ENCODE measurements at places on chromosomes 1 and 21.

DNA sequence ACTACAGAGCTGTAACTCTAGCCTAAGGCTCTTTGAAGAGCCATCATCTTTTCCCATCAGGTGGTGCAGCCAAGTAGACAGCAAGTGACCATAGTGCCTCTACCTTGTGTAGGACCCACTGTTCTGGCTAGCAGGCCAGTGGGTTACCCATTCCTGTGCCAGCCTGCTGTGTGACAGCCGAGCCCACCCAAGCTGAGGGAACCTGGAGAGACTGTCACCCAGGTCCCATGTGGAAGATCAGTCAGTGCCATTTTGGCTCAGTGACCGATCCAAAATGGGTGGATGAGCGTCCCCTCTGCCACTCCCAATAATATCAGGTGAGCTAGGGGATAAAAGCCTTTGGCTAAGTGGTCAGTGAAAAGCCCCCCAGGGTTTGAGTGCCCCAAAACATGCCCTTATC lies 417.9 kb downstream of the MATN1 start:
- no peak for DNase-seq

DNA sequence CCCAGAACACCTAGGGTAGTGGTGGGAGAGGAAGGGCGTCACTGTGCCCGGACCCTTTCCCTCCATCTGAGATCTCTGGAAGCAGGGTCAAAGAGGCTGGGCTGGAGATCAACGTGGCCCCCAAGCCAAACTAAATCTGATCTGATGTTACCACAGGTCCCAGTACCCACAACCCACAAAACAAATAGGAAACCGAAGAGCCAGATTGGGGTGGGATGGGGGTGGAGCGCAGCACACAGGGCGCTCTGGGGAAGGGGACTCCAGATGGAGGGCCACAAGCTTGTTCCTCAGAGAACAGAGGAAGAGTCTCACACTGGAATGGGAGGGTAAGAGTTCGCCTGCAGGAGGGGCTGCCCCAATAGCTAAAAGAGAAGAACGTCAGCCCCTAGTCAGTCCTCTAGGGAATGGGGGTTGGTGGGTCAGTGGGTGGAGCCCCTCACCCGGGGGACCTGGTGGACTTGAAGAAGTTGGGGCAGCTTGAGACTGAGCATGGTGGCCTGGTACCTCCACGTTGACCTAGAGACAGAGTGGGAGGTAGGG lies 1.5 kb downstream of the PAQR6 start:
- no peak for DNase-seq

GRCh38 chr21:42685954-42686500 lies 32.6 kb downstream of the PDE9A start:
- DNase-seq: no peak

GRCh38 chr1:40232444-40232843 lies 15.3 kb upstream of the TMCO2 start:
- peak; percentile 28 for DNase-seq

DNA sequence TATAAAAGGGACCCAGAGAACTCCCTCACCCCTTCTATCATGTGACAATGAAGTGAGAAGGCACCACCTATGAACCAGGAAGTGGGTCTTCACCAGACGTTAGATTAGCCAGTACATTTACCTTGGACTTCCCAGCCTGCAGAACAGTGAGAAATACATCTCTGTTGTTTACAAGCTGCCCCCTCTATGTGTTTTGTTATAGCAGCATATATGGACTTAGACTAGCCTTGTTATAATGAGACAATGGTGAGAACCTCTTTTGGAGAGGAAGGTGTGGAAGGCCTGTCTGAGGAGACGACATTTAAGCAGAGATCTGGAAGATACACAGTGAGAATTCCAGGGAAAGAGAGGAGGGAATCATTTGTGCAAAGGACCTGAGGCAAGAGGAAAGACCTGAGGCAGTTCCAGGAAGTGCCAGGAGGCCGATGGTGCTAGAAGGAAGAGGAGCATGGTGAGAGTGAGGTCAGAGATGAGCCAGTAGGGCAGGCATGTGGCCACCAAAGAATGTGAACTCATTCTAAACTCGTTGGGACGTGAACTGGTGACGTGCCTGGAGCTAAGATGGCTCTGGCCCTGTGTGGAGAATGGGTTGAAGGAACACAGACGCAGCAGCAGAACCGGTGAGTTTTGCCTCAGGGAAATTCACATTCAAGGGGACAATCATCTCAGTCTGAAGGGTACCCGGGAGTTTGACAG lies 98.9 kb upstream of the IRF2BP2 start:
- DNase-seq: no peak

DNA sequence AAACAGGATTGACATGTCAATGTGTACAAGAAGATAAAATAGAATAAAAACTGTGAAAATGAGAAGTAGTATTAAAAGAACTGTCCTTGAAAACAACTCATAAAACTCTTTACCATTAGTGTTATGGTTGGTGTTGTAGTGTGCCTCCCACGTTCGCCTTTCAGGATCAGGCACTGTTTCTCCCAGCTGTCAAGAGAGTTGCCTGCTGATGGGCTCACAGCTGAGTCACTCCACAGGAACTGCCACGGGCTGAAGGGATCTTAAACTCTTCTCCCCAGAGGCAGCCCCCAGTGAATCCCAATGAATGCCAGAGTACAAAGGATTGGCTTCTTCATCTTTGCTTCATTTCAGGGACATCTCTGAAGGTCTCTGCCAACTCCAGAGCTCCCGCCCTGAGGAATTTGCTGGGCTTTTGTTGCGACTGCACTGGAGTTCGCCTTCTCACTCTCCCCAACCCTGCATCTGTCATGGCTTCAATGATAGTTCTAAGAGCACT lies 119.6 kb downstream of the ADGRL2 start:
- DNase-seq: peak; percentile 47

GRCh38 chr1:60791226-60791625 lies 291.1 kb upstream of the NFIA start:
- no peak for DNase-seq

DNA sequence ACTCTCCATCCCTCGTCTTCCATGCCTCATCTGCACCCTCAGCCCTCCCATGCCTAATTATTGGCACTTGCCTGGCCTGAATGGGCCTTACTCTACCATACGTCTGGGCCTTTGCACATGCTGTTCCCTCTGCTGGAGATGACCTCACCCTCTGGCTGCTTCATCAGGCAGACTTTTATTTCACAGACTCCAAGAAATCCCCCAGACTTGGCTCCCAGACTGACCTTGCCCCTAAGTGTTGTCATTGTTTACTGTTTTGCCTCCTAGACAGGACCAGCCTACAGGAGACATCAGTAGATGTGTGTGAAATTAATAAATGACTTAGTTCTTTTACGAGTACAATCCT lies 5.2 kb upstream of the AHDC1 start:
- DNase-seq: no peak

- DNase-seq: no peak
Observed at GRCh38 chr21:45555251-45555556, 13.0 kb upstream of the SLC19A1 start.

- DNase-seq: peak; percentile 55
Observed at GRCh38 chr1:31413405-31414001, 490 bp downstream of the SERINC2 start.

GRCh38 chr1:96509951-96510350 lies 211.6 kb upstream of the PTBP2 start:
- no peak for DNase-seq

DNA sequence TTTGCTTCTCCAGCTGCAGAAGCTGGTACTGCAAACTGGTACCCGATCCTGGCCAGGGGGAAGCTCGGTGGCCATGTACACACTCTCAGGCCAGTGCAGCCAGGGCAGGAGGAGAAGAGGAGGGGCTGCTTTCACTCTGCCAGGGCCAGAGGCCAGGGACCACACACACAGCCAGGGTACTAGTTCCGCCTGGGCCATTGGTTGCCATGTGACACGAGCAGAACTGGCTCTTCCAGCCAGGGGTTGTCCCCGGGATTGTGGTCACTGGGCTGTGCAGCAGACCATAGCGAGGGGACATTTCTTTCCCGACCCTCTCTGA lies 3.7 kb upstream of the SHISAL2A start:
- DNase-seq: no peak

DNA sequence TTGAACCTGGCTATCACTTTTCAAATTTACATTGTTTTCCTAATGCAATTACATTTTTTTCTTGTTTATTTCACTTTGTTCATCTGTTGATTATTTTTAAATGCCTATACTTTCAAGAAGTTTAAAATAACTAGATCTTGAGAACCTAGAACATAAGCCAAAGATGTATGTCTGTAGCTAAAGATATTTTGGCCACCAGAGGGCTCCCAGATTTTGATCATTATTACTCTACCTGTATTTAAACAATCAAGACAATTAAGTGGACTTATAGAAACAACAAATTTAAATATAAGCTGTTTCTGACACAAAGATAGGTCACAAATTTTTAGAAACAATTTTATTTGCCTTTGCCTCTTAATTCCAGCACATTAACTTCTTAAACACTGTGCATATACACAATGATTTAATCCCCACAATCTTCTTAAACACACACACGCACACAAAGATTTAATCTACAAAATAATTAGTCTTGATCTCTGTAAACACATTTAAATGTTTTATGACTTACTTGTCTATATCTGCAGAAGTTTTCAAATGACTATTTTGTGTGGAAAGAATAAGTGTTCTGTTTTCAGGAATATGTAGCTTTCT lies 380.0 kb downstream of the DSCAM start:
- DNase-seq: peak; percentile 57

- DNase-seq: no peak
Observed at GRCh38 chr1:198657550-198658064, 18.8 kb downstream of the PTPRC start.

- no peak for DNase-seq
Observed at GRCh38 chr1:59561796-59562195, 253.0 kb upstream of the HOOK1 start.

DNA sequence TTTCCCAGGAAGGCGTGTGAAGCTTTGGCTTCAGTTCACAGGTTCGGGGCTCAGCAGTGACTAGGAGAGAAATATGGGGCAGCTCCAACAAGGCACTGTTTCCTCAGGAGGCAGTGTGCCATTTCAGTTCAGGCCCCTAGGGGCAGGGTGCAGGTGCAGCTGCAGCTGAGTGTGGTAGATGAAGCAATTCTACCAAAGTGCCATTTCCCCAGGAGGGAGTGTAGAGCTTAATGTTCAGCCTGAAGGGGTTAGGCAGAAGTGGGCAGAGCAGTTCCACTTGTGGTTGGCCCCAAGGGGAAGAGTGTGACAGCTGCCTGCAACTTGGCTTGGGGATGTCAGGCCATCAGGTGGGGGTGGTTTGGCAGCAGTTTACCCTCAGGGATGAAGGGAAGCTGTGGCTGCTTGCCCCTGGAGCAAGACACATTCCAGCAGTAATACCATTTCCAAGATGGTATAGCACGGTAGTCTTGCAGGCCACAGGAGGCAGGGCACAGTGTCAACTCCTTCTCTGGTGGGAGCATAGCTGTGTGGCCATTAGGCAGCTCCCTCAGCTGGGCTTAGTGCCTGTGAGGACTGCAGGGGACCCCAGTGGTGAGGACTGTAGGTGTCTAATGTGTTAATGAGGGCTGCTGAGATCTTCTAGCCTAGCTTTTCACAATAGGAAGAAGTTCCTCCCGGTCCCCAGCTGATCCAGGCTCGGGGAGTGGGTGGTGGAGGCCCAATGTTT lies 34.7 kb downstream of the RGSL1 start:
- DNase-seq: peak; percentile 43

DNA sequence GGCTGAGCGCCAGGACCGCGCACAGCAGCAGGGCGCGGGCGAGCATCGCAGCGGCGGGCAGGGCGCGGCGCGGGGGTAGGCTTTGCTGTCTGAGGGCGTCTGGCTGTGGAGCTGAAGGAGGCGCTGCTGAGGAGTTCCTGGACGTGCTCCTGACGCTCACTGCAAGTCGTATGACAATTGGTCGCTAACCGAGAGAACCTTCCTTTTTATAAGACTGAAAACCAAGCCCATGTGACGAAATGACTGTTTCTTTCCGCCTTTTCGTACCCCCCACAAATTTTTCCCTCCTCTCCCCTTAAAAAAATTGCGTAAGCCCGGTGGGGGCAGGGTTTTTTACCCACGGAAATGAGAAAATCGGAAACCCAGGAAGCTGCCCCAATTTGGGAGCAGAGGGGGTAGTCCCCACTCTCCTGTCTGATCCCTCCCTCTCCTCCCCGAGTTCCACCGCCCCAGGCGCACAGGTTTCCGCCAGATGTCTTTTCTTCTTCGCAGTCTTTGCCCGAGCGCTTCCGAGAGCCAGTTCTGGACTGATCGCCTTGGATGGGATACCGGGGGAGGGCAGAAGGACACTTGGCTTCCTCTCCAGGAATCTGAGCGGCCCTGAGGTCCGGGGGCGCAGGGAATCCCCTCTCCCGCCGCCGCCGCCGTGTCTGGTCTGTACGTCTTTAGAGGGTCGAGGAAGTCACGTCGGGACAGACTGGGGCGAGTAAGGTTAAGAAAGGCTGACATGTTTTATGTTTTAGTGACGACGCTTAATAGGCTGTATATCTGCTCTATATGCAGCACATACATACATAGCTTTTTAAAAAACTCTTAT lies at the start of gene PTGS2:
TSS of gene PTGS2 (minus strand) at position 179 of the 817 bp plus-strand sequence. CDS start at position 46, 133 bp downstream.
- peak; percentile 66 for DNase-seq

DNA sequence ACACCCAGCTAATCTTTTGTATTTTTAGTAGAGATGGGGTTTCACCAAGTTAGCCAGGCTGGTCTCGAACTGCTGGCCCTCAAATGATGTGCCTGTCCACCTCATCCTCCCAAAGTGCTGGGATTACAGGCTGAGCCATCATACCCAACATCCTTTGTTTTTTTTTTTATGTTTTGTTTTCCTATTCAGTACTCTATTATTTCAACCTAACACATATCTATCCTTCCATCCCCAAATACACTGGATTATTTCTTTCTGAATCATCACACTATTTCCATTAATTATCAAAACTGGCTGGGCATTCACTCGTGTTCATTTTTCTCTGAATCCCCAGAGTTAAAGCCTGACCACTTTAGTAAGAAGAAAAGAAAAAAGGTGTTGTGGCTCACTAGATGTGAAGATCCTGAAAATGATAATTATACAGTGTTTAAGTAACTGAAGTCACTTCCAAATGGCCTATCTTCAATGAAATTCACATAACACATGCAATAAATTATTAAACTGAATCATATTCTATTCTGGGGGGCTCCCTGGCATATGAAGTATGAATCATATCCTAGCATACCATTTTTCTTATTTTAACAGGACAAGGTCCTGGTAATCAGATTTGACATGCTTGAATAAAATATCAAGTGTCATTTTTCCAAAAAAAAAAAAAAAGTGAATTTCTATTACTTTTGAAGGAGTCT lies 1754.2 kb downstream of the BRINP3 start:
- DNase-seq: no peak

- peak; percentile 56 for DNase-seq
Observed at GRCh38 chr1:192730198-192730597, 78.6 kb upstream of the RGS2 start.

DNA sequence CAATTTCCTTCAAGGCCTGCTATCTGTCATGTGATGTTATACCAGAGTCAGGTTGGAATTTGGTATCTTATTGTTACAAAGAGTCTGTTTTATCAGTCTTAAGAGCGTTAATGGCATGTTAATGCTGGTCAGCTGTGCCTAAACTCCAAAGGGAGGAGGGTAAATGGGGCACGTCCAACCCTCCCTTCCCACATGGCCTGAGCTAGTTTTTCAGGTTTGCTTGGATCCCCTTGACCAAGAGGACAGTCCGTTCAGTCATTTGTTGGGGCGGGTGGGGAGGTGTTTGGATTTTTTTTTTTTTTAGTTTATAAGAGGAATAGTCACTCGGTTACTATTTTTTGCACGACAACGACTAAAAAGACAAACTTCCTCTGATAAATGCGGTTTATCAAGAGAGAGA lies 63.8 kb upstream of the LYST start:
- no peak for DNase-seq
